ENCODE measurements at places on chromosomes 7 and 10.
A peak's percentile ranks its signal among the peaks of the same experiment; 100 is the strongest.

GRCh38 chr10:59304521-59305097 is 57.7 kb downstream of the FAM13C start:
- DNase-seq: no peak

DNA sequence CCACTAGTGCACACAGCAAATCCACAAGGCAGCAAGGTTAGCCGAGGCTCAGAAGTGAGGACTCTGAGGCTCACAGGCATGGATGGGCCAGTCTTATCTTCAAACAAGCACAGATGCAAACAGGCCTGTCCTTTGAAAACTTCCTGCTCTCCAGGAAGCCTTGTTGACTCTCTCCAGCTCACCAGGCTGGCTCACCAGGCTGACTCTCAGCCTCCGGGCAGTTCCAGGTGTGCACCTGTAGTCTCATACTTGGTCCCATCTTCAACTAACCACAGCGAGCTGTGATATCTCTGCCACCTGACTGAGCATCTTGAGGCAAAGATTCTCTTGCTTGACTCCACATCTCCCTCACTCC is 173.9 kb upstream of the ZMIZ1 start:
- DNase-seq: no peak

DNA sequence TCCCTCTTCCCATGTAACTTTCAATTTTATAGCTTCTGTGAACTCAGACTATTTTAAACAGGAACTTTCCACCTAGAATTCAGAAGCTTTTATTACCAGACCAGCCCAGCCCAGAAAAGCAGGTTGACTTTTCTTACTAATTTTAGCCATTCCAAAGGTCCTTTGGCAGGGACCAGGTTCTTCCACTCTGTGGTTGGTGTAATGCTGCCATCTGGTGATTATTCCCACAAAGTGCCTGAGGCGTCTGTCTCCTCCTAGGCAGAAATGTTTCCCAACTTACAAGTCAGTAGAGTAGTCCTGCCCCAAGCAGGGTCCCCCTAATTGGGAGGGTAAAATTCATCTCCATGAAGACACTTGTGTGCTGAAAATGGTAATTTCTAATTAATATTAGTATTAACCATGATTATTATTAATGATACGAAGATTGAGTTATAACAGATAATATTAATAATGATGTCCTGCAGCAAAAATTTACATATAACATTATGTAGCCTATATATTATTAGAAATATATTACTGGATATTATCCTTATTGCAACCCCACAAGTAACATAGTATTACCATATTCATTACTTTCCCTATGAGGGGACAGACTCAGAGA is 53.0 kb upstream of the PPP1R17 start:
- peak; percentile 84 for DNase-seq

GRCh38 chr7:98400542-98401340 is at the start of gene BAIAP2L1:
Gene BAIAP2L1, minus strand, starts transcription at chr7:98401090. Its CDS starts 238 bp downstream, at chr7:98400852.
- DNase-seq: peak; percentile 92

GRCh38 chr7:37971491-37971890 is 51.1 kb downstream of the EPDR1 start:
- DNase-seq: no peak

DNA sequence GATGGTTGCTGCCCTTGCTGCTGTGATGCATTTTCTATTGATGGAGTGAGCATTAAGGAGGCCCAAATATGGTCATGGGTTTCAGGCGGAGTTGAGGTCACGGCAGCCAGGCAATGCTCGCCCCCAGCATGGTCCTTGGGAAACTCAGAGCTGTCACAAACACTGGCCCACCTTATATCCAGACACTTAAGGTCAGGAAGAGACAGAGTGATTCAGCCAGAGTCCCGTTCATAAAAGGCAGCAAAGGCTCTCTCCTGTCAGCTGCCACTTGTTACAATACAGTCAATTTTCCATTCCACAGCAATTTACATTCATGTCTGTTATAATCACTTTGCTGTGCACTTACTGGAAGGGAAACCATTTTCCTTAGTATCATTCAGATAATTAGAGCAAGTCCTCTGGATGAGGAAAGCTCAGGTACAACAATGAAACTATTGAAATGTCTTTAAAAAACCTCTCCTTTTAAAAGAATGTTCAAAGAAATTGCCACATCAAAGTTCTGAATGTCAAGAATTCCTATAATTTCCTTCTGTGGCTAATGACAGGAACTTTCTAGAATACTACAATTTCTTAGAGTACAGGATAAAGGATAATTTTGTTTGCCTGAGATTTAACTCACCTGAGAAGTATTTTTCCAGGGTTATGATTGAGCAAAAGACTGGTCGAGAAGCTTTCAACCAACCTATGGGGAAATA is 14.8 kb upstream of the ANKRD1 start:
- DNase-seq: no peak

GRCh38 chr7:27154369-27154768 is 2.0 kb upstream of the HOXA3 start:
- no peak for DNase-seq

DNA sequence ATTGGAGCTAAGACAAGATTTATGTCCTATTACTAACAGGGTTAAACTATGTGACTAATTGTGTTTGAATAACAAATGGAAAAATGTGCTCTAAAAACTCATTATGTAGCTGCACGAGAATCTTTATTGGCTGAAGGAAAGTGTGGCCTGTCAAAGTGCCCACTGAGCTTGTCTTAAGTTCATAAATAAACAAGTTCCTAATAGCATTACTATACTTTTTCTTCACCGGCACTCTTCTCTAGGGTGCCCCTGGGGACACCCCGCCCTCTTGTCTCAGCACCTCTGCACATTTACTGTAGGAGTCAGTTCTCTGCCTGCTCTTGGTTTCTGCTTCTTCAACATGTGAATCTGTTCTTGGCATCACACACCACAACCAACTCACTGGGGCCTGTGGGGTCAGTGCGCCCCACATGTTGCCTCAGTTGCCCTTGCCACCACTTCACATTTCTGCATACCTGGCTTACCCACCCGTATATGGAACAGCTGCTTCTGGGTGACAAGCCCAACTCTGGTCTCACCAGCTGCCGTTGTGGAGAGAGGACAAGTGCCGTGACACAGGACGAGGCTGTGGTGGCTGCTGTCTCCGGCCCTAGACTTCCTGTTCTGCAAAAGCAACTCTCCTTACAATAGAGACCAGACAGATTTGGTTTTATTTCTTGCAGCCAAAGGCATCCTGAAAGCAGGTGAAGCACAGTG is 96.3 kb upstream of the DDC start:
- DNase-seq: no peak

DNA sequence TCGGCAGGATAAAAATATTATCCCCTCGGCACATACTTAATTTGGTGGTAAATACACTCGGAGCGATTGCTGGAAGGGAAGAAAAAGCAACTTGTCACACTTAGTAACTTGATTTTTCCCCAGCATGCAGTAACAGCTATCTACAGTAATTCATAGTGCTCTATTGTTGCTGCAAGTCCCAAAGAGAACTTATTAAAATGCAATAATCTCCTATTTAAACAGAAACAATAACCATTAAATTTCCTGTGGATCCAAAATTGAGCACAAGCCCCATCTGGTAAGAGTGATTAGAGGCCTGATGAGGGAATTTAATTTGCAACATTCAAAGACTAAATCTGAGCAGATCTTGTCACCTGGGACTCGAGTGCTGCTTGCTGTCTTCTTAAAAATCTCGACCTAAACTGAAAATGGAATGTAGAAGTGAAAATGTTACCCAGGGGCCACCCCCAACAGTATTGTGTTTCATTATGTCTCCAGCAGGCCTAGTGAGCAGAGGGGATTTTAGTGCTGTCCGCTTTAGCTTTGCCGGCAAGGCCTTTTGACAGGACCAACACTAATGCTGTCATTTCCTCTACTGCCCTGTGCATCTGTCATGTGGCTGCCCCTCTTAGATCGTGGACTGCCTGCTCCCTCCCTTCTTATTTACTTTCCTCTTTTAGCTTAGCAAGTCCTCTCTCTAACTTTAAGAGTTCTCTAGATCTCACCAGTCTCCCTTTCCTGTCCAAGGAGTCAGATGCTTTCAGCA is 639.7 kb downstream of the AUTS2 start:
- peak; percentile 51 for DNase-seq

DNA sequence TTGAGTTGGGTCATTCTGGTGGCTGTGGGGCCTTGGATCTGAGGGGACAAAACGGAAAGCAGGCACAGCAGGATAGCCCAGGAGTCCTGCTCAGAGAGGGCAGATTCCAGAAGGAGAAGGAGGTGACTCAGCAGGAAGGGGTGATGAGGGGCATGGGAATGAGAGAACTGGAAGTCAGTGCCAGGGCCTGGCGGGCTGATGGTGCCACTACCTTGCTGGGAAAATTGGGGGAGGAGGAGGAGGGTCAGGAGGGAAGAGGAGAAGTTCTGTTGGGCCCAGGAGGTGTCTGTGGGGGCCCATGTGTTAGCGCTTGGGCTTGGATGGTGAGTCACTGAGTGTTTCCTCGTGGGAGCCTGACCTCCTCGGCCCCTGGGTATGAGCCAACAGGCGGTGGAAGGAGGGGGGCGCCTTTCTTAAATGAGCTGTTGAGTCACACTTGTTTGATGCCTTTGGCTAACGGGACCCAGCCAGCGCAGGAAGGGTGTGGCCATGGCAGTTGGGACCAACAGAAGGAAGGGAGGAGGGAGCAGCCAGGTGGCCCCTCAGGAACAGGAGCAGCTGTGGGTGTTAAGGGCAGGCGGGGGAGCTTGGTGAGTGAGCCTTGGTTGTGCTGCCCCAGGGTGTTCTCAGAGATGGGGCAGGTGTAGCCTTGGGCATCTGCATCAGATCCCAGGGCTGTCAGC is 130.0 kb upstream of the BTBD16 start:
- peak; percentile 30 for DNase-seq

DNA sequence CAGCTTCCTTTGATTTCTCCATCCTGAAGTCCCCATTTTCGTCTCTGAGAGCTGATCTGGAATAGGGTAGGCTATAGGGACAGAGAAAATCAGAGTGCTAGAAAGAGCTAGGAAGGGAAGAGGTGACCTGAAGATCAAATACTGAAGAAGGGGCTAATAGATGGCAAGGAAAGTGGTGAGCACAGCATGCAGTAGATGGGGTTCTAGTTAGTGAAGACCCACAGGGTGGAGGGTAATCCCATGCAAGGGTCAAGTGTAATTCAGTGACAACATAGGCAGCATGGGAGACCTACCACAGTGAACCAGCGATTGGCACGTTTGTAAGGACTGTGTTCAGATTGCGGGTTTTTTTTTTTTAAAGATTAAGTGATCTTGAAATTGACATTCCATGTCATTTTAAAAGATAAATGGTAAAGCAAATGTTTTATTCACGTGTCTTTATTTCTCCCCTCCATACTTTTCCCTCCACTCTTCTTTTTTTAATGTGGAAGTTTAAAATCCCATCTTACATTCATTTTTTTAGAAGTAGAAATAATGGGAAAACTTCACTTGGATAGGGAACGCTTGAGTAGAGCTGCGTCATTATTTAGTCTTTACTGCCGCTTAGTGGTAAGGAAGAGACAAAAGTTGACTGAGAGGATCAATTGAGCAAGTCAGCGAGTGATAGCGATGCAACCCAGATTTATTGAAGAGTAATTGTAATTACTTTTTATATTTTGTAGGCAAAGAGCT is 21.0 kb upstream of the ABI1 start:
- peak; percentile 83 for DNase-seq

DNA sequence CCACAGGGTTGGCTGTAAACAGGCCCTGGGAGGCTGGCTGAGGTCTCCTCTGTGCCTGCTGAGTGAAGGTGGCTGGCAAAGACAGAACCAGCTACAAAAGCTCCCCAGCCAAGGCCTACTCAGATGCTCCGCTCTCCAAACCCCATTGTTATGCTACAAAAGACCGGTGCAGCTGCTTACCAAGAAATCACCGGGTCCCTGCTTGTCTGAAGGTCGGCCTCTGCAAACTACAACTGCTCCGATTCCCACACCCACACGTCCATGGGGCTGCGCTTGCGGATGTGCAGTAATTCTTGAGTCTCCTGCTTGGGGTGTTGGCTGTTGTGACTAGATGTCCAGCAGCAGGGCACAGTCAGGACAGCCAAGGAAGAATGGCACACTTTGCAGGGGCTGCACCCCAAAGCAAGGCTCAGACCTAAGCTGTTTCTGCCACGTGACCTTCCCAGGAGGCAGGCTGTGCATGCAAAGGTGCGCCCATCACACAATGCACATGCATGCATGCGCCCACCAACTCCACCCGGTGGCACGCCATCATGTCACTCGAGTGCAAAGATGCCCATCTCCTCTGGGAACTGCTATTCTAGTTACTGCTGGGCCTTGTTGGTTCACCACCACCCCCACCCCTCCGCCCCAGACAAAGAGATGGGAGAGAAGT is 97.8 kb downstream of the OAT start:
- no peak for DNase-seq

DNA sequence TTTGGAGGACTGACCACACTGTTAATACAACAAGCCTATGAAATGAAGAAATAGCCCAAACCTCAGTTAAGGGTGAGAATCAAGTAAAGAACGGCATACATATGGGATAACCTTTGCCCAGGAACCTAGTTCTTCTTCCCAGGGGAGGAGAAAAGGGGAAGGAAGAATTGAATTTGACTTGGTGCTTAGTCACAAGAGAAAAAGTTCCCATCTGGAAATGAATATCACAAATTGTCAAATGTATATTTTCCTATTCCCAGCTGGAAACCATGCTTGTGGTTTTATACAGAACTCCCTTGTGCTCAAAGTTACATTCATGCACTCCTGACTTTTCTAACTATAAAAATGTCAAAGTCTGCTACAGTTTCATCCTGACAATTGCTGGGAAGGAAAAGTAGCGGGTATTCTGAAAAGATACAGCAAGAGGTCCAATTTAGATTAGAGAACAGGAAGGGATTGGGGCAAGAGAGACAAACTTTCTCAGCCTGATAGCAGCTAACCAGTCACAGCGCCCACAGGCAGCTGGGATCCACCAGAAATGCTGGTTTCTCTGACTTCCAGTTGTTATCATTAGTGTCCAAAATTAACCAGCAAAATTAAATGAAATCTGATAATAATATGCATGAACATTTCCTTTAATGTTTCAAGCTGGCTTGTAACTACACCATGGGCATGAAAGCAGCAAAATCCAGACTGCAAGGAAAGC is 18.6 kb upstream of the GSAP start:
- DNase-seq: no peak

DNA sequence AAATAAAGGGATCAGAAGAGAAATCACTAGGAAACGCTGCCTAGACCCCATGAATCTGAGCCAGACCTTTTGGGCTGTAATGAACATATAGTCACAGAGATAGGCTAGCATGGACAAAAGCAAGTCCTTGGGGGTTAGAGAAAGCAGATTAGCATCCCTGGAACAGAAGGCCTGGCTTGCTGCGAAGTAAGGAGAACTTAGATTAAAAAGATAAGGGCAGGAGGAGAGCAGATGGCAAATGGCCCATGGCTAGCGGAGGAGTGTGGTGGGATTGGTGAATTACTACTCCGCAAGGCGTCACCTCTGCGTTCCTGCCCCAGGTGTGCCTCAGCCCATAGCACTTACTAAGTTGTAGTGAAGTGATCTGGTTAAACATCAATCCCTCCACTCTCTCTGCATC is 92.3 kb upstream of the ZNF438 start:
- DNase-seq: no peak

DNA sequence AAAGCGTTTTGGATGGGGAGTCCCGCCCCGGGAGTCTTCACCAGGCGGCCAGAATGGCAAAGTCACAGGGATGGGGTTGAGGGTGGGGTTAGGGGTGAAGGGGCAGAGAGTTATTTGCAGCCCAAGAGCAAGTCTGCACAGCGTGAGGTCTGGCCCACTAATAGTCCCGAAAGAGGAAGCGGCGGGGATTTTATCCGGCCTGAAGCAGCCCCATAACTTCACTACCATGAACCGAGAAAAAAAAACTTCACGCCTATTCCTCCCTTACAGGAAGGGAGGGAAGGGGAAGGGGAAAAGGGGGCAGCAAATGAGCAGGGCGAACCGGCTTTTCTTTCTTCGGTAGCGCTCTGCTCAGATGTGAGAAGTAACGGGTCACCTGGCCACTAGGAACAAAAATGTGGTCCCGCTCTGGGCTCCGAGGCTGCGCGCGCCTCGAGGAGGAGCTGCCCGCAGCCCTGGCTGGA is 712 bp downstream of the ITPRIP start:
- no peak for DNase-seq

- DNase-seq: no peak
Measured at GRCh38 chr7:144011458-144012230, 11.5 kb downstream of the OR6B1 start.

All from eye (tissue), 1 donor.